ENCODE measurements at places on chromosomes 6 and 20.

DNA sequence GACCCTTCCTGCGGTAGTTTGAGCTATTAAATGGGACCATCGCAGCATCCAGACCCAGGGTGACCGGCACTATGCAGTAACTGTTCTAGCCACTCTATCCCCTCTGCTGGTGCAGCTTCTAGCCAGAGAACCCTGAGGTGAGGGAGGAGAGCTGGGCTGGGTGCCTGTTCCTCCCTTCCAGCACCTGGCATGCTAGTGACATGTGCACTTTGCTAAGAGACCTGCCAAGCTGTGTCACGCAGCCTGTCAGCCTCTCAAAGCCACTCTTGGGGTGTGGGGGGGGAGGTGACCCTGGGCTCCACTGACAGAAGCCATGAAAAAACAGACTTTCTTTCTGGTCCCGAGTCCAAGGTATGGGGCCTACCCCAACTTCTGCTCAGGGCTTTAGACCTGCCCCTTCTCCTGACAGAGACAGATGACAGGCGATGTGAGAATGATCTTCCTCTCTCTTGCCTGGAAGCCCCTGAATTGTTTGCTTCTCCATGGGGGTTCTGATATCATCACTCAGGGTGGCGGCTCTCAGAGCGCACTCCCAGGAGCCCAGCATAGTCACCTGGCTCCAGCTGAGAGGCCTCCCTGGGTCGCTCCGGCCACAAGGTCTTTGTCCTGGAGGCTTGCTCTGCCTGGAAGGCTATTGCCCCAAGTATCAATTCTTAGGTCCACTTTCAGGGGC is 47.2 kb upstream of the MLN start:
- DNase-seq, result no peak

- no peak for DNase-seq
These were observed 28.6 kb downstream of the ADRM1 start for GRCh38 chr20:62331347-62331746.

GRCh38 chr6:149317644-149318571 is at the start of gene TAB2:
TSS of gene TAB2 (plus strand) at chr6:149317712. CDS start at chr6:149369998, 52,286 bp downstream.
- DNase-seq, result peak; percentile 76

- no peak for DNase-seq
These were observed 616.0 kb upstream of the BTBD3 start for GRCh38 chr20:11301699-11302098.

- DNase-seq, result no peak
These were observed 53.8 kb upstream of the RBM24 start for GRCh38 chr6:17227403-17227802.

DNA sequence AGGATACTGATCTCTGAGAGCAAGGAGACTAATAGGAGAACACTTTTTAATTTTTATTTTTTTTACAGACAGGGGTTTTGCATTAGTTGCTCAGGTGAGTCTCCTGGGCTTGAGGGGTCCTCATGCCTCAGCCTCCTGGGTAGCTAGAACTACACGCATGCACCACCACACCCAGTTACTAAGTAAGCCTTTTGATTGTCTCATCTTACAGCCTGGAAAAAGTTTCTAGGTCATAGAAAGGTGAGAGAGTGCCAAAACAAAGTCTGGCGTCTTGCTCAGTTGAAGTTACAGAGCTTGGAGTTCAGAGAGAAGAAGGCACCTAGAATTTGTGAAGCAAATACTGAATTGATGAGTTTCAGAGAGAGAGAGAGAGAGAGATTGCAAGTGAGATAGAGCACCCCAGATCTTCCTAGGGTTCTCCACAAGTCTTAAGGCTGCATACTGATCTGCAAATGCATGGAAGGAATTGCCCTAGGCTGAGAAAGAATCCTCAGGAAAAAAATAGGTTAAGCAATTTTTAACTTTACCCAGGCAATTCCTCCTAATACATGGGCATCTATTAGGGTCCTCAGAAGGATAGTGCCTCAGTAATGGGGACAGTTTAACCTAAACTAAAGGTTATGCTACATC is 37.6 kb upstream of the PHIP start:
- no peak for DNase-seq

DNA sequence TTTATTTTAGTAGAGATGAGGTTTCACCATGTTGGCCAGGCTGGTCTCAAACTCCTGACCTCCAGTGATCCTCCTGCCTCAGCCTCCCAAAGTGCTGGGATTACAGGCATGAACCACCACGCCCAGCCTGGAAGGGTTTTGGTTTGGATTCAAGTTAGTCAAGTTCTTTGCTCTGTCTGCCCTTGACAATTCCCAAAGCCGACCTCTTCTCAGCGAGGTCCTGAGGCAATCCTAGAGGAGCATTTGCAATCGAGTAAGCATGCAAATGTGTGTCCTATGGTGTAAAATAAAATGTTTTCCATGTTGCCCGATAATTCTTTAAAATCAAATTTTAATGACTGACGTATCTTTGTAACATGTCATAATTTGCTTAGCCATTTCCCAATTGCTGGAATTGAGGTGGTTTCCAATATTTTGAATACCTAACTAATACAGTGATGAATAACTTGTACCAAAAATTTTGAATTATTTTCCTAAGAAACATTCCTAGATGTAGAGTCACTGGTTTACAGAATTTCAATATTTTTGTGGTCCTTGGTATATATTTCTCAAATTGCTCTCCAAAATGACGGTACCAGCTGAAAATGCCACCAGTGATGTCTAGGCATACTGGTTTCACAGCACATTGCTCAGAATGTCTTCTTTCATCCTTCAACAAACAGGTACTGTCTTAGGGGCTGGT is 38.7 kb downstream of the GTF2H5 start:
- no peak for DNase-seq
